ENCODE measurements at places on chromosomes 3 and 15.
A peak's percentile ranks its signal among the peaks of the same experiment; 100 is the strongest.

DNA sequence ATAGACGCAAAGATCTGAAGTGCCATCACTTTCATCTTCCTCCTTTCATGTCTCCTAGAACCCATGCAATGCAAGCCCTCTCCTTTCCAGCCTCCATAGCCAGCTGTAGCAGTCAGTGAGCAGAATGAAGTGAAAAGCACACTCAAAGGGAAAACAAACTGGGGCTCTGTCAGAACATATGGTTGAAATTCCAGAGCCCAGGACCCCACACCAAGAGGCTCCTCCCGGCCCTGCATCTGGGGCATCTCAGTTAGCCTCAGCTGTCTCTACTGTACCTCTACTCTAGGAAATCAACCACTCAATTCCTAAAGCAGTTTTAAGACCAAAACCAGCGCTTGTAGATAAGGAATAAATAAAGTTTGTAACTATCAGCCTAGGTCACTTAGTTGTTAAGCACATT lies 73.8 kb upstream of the P3H2 start:
- DNase-seq: no peak

GRCh38 chr15:95910643-95911212 lies 419.8 kb upstream of the NR2F2 start:
- DNase-seq: peak; percentile 59

- no peak for DNase-seq
Observed at GRCh38 chr3:110810356-110810755, 261.3 kb upstream of the NECTIN3 start.

DNA sequence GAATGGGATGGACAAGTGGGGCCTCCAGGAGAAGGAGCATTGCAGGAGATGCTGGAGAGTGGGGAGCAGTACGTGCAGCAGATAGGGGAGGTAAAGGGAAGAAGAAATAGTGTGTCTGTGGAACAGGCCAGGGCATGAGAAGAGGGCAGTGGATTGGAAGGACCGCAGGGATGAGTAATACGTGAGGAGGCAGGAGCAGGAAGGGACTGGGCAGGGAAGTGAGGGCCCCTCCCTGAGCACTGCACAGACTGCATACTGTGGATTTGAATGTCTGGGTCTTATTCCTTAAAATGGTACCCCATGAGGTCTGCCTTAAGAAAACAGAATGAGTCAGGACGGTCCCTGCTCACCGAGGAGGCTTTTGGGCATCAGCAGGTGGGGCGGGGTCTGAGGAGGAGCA lies 210.0 kb upstream of the NDN start:
- no peak for DNase-seq

GRCh38 chr3:157381606-157382005 lies 55.0 kb upstream of the PTX3 start:
- no peak for DNase-seq

DNA sequence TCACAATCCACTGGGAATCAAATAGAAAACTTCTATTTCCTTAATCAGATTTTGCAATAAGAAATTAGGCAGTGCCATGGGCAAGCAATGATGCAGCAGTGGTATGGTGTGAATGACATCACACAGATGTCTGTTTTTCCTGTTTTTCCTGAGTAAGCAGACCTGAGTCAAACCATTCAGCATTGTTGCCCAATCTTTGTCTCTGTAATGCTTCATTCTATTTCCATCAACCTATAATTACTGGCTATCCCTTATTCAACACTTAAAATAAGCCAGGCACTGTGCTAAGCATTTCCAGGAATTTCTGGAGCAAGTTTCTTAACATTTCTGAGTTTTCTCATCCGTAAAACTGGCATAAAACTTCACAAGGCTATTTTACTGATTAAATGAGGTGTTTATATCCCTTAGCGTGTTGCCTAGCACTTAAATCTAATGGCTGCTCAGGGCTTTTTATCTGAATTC lies 11.3 kb upstream of the OXSR1 start:
- DNase-seq: no peak
